Naive thymus-derived CD4-positive, alpha-beta T cell (primary cell): ENCODE measurements at places on chromosomes 3 and 15.

DNA sequence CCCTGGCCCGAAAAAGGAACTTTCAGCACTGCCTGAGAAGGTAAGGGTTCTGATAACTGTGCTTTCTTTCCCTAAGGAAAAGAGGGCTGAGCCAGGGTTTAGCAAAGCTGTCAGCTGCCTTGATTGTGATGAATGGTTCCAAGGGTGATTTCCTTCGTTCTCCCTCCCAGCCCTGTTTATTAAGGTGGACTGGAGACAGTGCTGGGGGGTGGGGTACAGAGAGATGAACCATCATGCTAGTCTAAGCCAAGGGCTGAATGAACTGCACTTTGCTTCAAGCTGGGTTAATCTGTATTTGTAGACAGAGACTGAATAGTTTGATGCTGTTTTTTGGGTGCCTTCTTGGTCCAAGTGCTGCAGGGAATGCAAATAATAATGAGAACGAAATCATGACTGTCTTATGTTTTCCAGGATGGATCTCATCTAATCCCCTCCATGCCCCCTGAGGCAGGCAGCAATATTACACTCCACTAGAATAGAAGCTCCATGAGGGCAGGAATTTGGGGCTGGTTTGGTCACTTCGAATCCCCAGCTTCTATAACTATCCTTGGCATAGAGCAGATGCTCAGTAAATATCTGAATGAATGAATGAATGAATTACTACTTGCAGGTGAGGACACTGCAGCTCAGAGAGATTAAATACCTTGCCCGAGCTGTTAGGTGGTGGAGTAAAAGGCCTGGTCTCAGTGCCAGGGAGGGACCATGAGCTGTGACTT lies 10.9 kb downstream of the PXYLP1 start:
- DNase-seq = no peak

DNA sequence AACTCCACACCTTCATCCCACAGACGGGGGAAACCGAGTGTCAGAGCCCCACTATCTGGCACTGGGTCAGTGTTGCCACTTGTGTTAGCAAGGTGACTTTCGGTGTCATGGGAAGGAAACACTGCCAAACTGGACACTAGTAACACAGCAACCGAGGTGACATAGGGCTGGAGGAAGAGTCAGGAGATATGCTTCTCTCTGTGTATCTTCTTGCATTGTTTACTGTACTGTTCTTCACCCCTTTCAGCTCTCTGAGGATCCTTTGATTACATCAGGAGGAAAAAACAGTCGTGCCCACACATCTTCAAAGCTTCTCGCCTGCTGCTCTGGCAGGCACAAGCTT lies 109.4 kb upstream of the RAD18 start:
- no peak for DNase-seq

DNA sequence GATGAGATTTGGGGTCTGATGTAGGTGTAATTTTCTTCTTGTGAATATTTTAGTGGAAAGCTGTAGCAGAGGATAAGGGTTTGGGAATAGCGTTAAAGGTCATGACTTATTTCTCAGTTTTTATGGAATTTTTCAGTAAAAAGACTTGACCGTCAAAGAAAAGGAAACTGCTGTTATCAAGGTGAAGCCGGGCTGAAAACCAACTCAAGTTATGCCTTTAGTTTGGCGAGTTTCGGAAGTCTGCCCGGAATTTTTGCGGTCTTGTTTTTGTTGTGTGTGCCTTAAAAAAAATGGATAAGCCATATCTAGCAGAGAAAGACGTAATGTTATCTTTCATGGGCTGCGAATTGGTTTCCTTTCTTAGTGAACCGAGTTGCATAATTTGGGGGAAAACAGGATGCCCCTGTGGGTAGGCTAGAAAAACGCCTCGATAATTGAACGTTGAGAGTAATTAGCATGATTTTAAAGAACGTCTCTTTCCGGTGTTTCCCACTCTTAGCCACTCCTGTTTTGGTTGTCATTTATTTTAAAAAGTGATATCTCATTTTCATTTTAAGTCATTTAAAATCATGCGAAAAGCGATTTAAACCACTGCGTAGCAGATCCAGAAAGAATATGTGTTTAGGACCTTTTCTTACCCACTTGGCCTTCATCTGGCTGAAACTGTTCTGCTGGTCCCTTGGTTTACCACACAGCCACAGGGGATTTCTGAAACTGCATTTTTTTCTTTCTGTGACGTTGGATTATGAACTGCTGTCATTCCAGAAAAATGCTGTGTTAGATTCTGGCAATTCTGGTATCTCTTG lies 1.1 kb downstream of the NFKBIZ start:
- DNase-seq = peak; percentile 89

DNA sequence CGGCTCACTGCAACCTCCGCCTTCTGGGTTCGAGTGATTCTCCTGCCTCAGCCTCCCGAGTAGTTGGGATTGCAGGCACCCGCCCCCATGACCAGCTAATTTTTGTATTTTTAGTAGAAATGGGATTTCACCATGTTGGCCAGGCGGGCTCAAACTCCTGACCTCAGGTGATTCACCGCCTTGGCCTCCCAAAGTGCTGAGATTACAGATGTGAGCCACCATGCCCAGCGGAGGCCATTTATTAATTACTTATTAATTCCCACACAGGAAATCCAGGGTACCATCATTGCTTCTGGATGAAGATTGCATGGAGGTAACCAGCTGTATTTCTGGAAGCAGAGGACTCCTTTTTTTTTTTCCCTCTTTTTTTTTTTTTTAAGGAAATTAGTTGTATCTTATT lies 37.8 kb downstream of the MAP4 start:
- no peak for DNase-seq

DNA sequence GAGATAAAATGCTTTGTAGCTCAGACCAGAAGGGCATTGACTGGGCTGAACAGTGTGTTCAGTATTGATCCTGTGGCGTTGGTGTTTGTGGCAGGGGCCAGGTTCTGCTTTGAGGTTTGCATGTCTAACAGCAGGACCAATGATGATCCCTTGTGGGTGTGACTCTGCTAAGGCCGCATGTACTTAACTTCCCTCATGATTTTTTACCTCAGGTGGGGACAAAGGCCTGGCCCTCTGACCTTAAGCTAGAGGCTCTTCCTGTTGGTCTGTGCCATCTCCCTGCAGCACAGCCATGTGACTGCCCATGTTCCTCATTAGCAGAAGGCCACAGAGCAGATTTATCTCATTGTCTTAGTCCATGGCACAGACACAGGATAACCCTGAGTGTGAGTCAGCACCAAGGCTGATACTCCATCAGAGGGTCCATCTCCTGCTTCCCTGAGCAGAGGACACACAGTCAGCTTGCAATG lies 34.3 kb upstream of the BSN start:
- no peak for DNase-seq
